ENCODE measurements at places on chromosomes 3 and 15.

DNA sequence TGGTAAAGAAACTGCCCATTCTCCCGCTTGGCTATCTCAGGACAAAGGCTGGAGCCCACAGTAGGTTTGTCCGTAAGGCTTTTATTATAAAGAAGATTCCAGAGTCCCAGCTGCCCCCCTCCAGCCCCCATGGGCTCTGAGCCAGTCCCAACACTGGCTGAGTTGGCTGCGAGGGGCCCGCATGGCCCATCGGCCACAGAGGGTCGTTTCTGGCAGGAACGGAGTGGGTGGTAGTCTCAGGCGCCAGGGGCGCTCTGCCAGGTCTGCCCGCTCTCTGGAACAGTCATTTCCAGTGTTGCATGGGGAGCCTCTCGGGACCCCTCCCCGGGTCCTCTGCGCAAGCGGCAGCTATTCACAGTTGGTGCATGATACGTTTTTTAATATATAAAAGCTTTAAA is 12.2 kb downstream of the H1-8 start:
- no peak for DNase-seq

GRCh38 chr3:25143356-25144025 is 284.6 kb upstream of the RARB start:
- no peak for DNase-seq

- no peak for DNase-seq
These were observed 368.7 kb upstream of the PROK2 start for GRCh38 chr3:72153477-72154314.

DNA sequence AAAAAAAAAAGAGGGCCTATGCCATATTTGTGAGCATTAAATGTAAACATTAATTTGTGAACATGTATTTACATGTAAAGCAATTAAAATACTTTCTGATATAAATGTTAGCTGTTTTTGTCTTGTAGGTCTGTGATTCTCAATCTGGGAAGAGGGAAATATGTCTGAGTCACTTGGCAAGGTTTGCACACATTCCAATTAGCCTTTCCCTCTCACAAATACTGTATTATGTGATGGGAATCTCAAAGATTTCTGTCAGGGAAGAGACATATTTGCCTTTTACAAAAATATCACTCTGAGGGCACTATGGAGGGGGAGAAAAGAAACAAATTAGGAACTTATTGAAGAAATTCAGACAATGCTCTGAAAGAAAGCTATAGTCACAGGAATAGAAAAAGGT is 483.6 kb downstream of the GBE1 start:
- DNase-seq, result no peak

DNA sequence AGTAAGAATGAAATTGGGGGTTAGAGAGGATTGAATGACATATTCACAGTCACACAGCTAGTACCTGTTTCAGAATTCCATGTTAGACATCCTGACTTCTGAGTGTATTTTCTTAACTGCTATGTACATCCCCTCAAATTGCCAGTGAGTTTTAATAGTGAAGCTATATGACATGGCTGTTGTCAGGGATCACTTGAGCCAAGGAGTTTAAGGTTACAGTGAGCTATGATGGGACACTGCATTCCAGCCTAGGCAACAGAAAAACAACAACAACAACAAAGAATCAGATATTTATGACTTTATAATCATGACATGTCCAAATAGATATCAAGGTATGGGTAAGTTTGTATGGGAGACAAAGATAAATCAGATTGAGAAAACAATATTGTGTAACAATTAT is 16.6 kb downstream of the PARP15 start:
- DNase-seq, result no peak

- DNase-seq, result no peak
These were observed 347.2 kb upstream of the TPRG1 start for GRCh38 chr3:188824566-188824965.

GRCh38 chr3:19945969-19946831 is 697 bp upstream of the RAB5A start:
- no peak for DNase-seq

GRCh38 chr3:71910108-71910507 is 125.2 kb upstream of the PROK2 start:
- DNase-seq, result no peak

DNA sequence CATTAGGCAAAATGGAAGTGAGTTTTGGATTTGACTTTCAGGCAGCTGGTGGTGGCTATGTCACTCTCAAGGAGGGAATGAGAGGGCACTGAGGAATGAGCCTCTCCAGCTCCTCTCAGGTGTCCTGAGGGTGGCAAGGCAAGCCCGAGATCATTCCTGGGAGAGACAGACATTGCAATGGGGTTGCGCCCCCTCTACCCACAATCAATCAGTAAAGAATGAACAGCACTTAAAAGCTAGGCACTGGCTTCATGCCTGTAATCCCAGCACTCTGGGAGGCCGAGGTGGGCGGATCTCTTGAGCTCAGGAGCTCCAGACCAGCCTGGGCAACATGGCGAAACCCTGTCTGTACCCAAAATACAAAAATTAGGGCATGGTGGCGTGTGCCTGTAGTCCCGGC is 14.1 kb upstream of the SHF start:
- DNase-seq, result no peak

- no peak for DNase-seq
These were observed 4.6 kb downstream of the THPO start for GRCh38 chr3:184373422-184373821.

- no peak for DNase-seq
These were observed 265.9 kb downstream of the CD47 start for GRCh38 chr3:107824822-107825371.

GRCh38 chr3:10226293-10226692 is 22.0 kb upstream of the TATDN2 start:
- no peak for DNase-seq

DNA sequence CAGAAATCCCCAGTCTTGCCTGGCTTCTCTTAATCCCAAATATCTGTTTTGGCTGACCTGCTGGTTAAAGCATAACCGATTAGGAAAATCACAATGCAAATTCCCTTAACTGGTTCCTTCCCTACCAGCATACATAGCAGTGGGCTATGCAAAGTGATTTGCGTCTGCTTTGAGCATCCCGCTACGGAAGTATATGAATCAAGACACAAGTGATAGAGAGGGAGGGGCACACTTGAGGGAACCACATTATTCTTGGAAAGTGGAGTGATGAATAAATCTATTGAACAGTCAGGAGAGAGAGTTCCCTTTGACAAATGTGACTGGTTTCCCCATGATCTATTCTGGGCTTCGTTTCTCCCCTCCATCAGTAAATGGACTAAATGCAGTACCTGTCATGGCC is 119.6 kb upstream of the C15orf61 start:
- no peak for DNase-seq
